ENCODE measurements at places on chromosomes 2 and 18.
A peak's percentile ranks its signal among the peaks of the same experiment; 100 is the strongest.

- DNase-seq: no peak
Observed at GRCh38 chr2:146003337-146003736, 1483.4 kb upstream of the ZEB2 start.

DNA sequence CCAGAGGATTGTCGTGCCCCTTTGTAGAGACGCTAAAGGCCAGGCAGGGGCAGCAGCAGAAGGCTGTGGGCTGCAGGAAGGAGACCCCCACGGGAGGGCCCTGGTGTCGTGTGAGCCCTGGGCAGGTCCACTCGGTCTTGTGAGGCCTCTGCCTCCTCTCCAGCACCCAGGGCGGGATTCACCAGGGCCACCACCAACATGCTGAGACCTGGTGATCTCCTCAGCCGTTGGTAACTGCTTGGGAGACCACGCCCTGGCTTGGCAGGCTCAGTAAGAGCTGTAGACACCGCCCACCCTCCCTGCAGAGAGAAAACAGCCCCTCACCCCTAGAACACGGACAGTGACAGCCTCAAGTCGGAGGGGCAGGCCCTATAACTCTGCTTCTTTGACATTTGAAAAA is 21.1 kb downstream of the MBP start:
- DNase-seq: no peak

- no peak for DNase-seq
Observed at GRCh38 chr2:6780765-6781274, 84.9 kb downstream of the CMPK2 start.

DNA sequence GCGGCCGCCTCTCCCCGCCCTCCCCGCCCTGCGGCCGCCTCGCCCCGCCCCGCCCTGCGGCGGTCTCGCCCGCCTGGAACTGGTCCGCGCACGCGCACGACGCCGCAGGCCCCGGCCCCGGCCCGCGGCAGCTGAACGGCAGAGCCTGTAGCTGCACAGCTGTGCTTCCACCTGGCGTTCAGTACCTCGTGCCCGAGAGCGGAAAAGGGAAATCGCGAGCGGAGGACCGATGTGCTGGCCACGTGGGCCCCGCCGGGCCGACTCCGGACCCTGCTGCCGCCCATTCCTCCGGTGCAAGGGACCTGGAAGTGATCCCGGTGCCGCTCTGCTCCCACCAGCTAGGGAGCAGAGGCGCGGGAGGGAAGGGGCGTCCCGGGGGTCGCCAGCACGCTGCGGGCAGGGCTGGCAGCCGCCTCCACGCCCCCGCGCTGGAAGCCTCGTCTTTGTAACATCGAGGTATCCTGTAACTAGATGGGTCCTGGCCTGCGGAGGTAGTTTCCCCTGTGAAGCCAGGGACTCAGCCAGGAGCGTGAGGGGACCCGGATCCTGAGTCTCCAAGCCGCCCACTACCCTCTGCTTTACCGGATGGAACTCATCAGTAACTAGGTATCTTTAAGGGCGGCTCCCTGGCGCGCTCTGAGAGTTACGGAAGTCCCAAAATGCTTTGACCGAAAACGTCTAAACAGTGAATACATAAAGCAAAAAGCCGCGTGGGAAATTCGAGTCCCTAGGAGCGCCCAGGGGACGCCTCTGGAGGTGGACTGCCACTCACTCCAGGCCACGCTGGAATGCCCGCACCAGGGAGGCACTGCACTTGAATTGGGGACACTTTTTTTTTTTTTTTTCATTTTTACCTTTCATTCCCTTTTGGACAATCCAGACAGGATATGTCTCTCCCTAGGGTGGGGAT is 704 bp upstream of the ODC1 start:
- DNase-seq: peak; percentile 73

DNA sequence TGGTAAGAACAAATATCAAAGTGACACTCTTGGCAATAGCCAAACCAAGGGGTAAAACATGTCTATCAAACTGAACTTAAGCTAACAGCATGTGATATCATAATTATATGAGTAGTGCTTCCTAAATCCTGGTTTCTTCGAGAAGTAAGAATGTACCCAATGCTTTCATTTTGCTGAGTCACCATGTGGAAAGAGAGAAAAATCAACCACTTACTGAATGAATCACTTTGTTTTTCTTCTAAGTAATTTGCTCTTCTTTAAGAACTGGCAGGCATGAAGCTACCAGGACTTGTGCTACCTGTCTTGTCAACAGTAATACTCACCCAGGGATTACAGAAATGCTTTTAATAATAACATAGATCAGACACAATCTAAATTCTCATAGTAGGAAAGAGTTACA is 19.0 kb upstream of the DUSP19 start:
- DNase-seq: no peak

GRCh38 chr2:111701266-111701665 is 182.7 kb downstream of the ANAPC1 start:
- no peak for DNase-seq
